Smooth muscle cell of trachea (primary cell): ENCODE measurements at places on chromosomes 6 and 20. TPM values are rescaled to one million over a fixed set of nuclear protein-coding genes. Genes with fewer than 3 reads are reported as not detected.

Gene GABRR2
- 0.15 TPM in 1 of 2 replicates, not detected in the other for total RNA-seq

Gene SFTA2
- not detected in 2 replicates for total RNA-seq

Gene NKAIN4
- not detected in 2 replicates for total RNA-seq

Gene SLC22A23
- 4.7 and 10.3 TPM in 2 replicates for total RNA-seq

Gene GMPR
- 11.7 and 15.3 TPM in 2 replicates for total RNA-seq

Gene DHX16
- total RNA-seq: 31.7 and 37.1 TPM in 2 replicates

Gene HLA-DQA1
- not detected in 2 replicates for total RNA-seq

Gene ULBP1
- 0.44 and 0.50 TPM in 2 replicates for total RNA-seq

Gene RBPJL
- not detected in 2 replicates for total RNA-seq

Gene SCAF8
- 29.9 and 37.2 TPM in 2 replicates for total RNA-seq

Gene PTCRA
- not detected in 2 replicates for total RNA-seq

Gene FKBP5
- 6.1 and 12.4 TPM in 2 replicates for total RNA-seq

Gene FOXS1
- total RNA-seq: not detected in 2 replicates
